ENCODE measurements at places on chromosomes 5 and 9.

DNA sequence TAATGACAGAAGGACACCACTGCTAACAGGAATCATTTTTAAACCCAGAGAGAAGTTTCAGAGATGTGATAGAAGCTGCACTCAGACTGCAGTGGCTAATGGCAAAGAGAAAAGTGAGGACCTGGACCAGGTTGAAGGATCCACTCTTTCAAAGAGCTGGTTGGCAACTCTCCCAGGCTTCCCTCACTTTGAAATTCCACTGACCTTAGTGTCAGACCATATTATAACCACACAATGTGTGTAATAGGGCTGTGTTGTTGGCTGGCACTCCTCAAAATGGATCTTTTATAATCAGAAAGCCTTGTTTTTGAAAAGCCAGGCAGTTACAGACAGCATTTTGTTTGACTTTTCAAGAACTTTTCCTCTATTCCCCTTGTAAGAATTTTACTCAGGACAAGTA is 280.7 kb downstream of the PRELID2 start:
- no peak overlapping the region for H3K4me3 ChIP-seq
- H3K4me1 ChIP-seq, result no peaks in the 10 kb centered on the region
- no peaks in the 10 kb centered on the region for H3K27me3 ChIP-seq
- DNase-seq, result no peak
- H3K27ac ChIP-seq, result no peak overlapping the region

DNA sequence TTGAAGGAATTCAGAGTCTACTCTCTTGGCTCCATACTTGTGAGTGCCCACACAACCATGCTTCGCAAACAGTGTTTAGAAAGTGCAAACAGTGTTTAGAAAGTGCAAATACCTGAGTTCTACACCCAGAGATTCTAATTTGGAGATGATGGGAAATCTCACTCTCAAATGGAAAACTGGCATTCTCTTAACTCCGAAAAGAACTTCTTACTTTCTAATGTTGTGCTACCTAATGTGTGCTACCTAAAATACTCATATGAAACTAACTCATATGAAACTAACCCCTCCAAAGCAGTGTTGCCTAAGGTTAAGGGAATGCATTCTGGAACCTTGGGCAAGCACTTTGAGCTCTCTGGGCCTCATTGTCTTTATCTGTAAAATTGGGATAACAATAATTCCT is 55.5 kb upstream of the ZNF366 start:
- H3K36me3 ChIP-seq, result no peaks in the 10 kb centered on the region
- H3K27ac ChIP-seq, result no peak overlapping the region
- DNase-seq, result no peak
- H3K27me3 ChIP-seq, result peaks cover 3% of the 10 kb centered on the region
- H3K4me3 ChIP-seq, result no peak overlapping the region

DNA sequence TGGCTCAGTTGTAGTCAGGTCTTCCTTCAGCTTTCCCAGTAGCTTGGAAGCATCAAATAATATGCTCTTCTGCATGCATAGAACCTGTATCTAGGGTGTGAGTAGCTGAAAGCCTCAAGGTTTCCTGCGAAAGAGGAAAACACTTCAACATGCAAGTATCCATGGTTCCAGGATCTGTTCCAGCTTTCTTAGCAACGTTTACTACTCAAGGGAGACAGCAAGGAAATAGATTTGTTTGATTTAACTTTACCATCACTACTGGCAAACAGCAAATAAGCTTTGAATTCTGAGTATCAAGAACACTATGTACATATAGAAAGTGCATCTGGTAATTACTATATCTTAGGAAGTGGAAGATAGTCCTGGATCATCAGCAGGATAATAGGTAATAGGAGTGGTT is 341.0 kb downstream of the PRR16 start:
- H3K36me3 ChIP-seq, result no peaks in the 10 kb centered on the region
- DNase-seq, result no peak
- H3K4me3 ChIP-seq, result no peak overlapping the region

DNA sequence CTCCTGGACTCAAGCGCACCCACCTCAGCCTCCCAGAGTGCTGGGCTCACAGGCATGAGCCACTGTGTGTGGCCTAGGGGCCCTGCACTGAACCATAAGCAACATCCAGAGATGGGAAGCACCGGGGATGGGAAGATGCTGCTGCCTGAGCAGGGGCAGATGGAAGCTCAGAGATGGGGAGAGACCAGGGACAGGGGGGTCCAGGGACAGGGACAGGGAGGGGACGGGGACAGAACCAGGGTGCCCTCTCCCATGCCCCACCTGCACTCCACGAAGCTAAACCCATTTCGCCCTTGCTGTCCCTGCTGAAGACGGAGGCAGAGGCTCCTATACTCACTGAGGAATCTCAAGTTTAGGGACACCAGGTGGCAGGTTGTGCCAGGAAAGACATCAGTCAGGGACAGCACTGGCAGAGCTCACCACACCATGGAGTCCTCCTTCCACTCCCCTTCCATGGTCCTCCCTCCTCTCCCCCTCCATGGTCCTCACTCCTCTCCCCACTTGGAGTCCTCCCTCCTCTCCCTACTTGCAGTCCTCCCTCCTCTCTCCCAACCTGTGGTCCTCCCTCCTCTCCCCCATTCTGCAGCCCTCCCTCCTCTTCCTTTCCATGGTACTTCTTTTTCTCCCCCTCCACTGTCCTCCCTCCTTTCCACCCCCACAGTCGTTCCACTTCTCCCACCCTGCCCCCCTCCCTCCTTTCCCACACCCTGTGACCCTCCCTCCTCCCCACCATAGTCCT is 45.5 kb upstream of the LRRC14B start:
- no peaks in the 10 kb centered on the region for H3K4me1 ChIP-seq
- H3K4me3 ChIP-seq, result no peak overlapping the region
- H3K27me3 ChIP-seq, result peaks cover 6% of the 10 kb centered on the region
- DNase-seq, result no peak

- no peak overlapping the region for H3K27ac ChIP-seq
- no peak for DNase-seq
- no peak overlapping the region for H3K4me3 ChIP-seq
- peaks cover 6% of the 10 kb centered on the region for H3K27me3 ChIP-seq
- no peaks in the 10 kb centered on the region for H3K4me1 ChIP-seq
- peaks cover 18% of the 10 kb centered on the region for H3K36me3 ChIP-seq
These were observed 8.4 kb downstream of the FNBP1 start for GRCh38 chr9:130034570-130034969.

DNA sequence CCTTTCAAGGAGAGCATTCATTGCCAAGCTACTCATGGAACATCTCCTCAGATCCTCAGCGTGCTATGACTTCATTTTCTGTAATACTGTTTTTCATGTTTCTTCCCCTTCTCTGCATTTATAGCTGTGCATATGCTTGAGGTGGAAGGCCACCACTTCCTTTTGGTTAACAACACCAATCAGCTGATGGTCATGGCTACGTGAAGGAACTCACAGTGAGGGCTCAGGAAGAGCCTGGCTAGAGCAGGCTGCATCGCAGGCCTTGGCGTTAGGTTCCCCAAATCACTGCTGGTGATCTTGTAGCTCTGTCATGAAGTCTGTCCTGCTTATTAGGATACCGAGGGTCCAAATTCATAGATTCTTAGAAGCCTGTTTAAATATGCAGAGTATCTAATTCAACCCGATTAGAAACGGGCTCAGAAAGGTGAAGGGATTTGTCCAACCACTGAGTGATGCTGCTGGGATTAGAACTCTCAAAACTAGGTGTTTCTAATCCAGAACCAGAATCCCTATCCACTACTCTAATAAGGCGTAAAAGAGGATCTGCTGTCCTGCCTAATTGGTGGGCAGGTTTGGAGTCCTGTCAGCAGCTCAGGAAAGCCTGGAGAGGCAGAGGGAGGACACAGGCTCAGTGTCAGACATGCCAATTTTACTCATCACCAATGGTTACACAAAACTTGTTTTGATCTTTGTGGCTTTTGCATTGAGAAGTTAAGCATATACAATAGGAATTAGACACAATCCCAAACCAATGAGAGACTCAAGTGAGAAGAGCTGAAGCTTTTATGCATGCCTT is 7.5 kb downstream of the SYK start:
- H3K36me3 ChIP-seq, result no peaks in the 10 kb centered on the region
- no peak overlapping the region for H3K27ac ChIP-seq
- peaks cover 22% of the 10 kb centered on the region for H3K27me3 ChIP-seq
- no peak for DNase-seq
- H3K4me1 ChIP-seq, result peaks cover 41% of the 10 kb centered on the region

DNA sequence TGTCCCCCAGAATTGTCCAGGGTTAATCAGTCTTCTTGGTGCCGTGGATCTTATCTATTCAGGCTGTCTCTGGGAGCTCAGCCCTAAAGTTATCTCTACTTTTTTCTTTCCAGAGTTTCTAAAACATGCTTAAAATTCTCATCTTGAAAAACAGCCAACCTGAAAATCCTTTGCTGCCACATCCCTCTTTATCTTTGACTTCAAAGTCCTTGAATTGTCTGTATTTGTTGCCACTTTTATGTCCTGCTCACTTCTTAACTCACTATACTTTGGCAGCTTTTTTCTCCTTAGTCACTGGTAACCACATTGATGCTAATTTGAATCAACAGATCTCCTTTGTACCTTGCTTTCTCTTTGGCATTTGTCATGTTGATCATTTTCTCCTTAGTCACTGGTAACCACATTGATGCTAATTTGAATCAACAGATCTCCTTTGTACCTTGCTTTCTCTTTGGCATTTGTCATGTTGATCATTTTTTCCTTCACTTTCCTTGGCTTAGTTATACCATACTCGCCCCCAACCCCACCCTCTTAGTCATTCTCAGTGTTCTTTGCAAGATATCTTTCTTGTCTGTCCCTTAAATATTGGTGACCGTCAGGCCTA is 8.5 kb downstream of the DMXL1 start:
- H3K4me3 ChIP-seq, result no peak overlapping the region
- DNase-seq, result no peak
- H3K27me3 ChIP-seq, result no peaks in the 10 kb centered on the region
- H3K4me1 ChIP-seq, result peaks cover 29% of the 10 kb centered on the region
- H3K36me3 ChIP-seq, result peaks cover 10% of the 10 kb centered on the region

DNA sequence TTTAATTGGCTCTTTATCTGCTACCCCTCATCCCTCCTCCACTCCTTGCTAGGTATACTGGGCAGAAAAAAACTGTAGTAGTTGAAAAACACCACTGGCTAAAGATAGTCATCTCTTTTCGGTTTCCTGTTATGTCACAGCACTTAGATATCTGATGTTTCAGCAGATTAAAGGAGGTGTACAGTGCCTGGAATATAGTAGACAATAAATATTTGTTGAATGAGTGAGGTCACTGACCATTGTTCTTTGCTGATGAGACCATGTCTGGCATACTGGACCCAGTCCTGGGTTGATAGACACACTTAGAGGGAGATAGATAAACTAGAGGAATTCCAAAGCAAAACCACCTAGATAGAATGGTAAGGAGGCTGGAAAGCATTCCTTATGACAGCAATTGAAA is 3.2 kb downstream of the GRPEL2 start:
- no peak for DNase-seq
- H3K4me1 ChIP-seq, result peaks cover 35% of the 10 kb centered on the region
- H3K27me3 ChIP-seq, result no peaks in the 10 kb centered on the region

DNA sequence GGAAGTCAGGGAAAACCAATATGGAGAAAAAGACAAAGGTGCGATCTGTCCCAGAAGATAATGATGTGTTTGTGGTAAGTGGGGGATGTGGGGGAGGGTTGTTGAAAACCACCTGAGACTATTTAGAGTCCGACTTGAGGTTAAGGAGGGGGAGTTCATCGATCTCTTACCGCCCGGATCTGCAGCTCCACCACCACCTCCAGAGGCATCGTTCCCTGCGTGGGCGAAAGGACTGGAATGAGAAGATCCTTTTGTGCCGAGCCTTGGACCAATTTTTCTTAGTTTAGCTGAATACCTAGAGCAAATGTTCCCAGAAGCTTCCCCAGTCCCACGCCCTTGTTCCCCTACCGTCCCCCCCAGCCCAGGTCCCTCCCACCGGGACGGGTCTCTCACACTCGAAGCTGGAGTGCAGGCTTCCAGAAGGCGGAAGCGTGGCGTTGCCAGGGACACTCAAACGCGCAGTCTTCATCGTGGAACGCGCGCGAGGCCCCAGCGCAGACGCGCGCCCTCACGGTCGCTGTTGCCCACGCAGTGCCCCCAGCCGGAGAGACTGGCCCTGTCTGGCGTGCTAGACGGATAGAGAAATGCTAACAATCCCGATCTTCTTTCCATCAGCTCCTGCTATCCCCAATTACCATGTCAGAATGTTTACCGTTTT is at the start of gene SPATA6L:
Gene SPATA6L (minus strand): TSS at position 439 of the 658 bp plus-strand sequence. CDS start 230 bp downstream, at position 209.
- H3K27ac ChIP-seq, result no peak within 1 kb of the TSS
- H3K4me1 ChIP-seq, result peaks cover 47% of the 10 kb centered on the region
- H3K27me3 ChIP-seq, result peaks cover 28% of the 10 kb centered on the region
- H3K4me3 ChIP-seq, result peak within 1 kb of the TSS; percentile 83
- DNase-seq, result peak; percentile 54

GRCh38 chr5:79955356-79955895 is 35.6 kb downstream of the MTX3 start:
- peak overlapping the region; percentile 26 for H3K27ac ChIP-seq
- no peak overlapping the region for H3K4me3 ChIP-seq
- H3K36me3 ChIP-seq, result no peaks in the 10 kb centered on the region
- peaks cover under 1% of the 10 kb centered on the region for H3K27me3 ChIP-seq
- DNase-seq, result no peak

GRCh38 chr5:1390861-1391600 is 46.1 kb upstream of the CLPTM1L start:
- peaks cover 86% of the 10 kb centered on the region for H3K27me3 ChIP-seq
- no peak overlapping the region for H3K4me3 ChIP-seq
- H3K27ac ChIP-seq, result no peak overlapping the region
- H3K36me3 ChIP-seq, result no peaks in the 10 kb centered on the region

DNA sequence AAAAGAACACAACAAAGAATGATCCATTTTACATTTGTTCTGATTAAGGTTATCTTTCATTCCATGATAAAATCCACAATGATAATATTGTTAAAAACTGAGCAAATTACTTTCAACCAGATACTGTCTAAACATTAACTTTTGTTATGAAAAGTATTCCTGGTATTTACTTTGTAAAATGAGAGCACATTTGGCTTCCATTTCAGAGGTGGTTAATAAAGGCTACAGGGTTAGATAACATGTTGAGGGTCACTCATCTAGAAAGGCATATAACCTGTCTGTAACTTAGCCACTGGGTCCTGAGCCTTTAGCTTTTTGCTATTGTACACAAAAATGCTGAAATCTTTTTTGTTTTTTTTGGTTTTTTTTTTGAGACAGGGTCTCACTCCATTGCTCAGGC is 99.3 kb downstream of the ANXA2R start:
- H3K27ac ChIP-seq, result no peak overlapping the region
- no peaks in the 10 kb centered on the region for H3K4me1 ChIP-seq
- peaks cover 60% of the 10 kb centered on the region for H3K27me3 ChIP-seq
- no peaks in the 10 kb centered on the region for H3K36me3 ChIP-seq

DNA sequence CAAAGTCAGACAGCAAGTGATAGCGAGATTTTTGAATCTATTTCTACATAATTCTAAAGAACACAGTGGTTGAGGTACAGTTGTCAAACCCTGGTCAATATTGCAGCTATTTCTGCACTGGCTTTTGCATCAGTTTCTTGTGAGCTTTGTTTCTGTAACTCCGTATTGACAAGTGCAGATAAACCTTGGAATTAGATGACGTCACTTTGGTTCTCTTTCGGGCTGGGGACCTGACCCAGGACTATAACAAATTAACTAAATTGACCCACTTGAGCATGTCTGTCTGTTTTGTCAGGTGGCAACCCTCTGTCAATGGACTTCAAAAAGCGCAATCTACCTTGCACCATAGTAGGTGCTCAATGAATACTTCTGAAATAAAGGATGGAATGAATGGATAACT is 418.4 kb upstream of the SGCD start:
- H3K27ac ChIP-seq, result no peak overlapping the region
- peaks cover 9% of the 10 kb centered on the region for H3K27me3 ChIP-seq
- no peaks in the 10 kb centered on the region for H3K4me1 ChIP-seq
- DNase-seq, result no peak
- H3K4me3 ChIP-seq, result no peak overlapping the region
